ENCODE measurements at places on chromosomes 11 and 22. TPM values are rescaled to one million over a fixed set of nuclear protein-coding genes. Genes with fewer than 3 reads are reported as not detected.

MUC2 gene
- not detected for total RNA-seq

ANGPTL5 gene
- not detected for total RNA-seq

SCGB1D2 gene
- total RNA-seq, result not detected

LRRC32 gene
- 0.26 TPM for total RNA-seq

DERL3 gene
- 0.26 TPM for total RNA-seq

SLC25A1 gene
- total RNA-seq, result 71.6 TPM

- no peak for DNase-seq
Measured at GRCh38 chr11:13602844-13603243, 65.6 kb upstream of the FAR1 start.

DNA sequence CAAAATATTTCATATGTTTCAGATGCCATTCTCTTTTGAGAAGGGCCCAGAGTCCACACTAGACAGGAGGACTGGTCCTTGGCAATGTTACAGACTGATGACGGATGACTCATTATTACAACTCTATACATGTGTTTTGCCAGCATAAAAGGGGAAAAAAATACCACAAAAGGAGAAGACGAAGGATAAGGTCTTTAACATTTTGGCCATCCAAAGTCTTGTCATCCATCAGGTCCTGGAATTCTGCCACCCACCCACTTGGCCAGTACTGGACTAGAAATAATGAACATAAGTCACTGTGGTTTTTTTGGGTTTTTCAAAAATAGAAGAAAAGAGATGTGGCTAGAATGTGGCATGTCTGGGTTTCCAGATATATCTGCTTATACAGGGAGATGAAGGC lies 57.7 kb upstream of the BDNF start:
- peak; percentile 45 for DNase-seq

GRCh38 chr22:39524089-39524752 lies 3.9 kb downstream of the ATF4 start:
- DNase-seq, result no peak

DNA sequence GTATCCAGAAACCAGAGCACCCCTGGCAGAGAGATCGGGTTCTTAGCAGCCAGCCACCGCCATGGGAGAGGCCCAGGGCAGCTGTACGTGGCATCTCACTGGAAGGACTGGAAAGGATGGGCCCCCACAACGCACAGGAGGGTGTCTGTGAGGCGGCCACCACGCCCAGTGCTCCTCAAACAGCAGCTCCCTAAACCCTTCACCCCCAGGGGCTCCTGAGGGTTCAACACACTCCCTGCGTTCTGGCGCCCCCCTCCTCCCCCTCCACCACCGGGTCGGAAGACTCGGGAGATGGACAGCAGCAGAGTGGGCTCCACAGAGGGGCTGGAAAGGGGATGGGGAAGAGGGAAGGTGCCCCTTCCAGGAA lies 1.1 kb downstream of the MAPK12 start:
- DNase-seq, result no peak

DNA sequence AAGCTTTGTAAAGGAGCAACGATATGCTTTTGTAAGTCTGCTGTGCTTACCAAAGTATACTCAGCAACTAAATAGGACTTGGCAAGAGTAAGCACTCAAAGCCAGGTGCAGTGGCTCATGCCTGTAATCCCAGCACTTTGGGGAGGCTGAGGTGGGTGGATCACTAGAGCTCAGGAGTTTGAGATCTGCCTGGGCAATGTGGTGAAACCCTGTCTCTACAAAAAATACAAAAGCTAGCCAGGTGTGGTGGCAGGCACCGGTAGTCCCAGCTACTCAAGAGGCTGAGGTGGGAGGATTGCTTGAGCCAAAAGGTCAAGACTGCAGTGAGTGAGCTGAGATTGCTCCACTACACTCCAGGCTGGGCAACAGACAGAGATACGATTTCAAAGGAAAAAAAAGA lies 67.5 kb downstream of the PAK1 start:
- DNase-seq, result no peak

GRCh38 chr11:72391638-72392423 lies 42.5 kb downstream of the CLPB start:
- no peak for DNase-seq

DNA sequence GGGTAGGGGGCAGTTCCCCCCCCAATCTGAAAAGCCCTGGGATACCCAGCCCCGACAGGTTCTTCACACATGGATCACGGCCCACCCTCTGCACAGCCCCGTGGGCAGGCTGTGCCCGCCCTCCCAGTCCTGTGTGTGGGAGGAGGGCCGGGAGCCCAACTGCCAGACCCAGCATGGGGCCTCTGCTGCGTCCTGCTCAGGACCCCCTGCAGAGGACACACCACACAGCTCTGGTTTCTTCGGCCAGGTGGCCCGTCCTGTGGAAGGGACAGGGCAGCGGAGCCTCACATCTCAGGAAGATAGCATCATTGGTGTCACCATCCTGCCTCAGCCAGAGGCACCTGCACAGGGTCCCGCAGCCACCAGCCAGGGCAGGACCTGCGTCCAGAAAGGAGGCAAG lies 396.0 kb downstream of the TBC1D22A start:
- DNase-seq, result no peak

DNA sequence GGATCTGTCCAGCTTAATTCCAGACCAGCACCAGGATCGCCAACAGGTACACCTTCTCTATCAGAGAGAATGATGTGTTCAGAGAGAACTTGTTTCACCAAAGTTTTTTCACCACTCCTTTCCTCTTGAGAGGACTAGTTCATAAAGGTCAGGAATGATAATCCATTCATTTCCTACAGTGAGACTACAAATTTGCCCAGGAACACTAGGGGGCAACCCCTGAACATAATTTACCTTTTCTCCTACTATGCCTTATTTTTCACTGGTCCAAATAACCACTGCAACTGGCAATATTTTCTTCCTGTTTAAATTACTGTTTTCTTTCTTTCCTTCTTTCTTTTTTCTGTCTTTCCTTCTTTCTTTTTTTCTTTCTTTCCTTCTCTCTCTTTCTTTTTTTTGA lies 22.5 kb downstream of the CAVIN3 start:
- peak; percentile 22 for DNase-seq

- peak; percentile 95 for DNase-seq
Measured at GRCh38 chr22:19984201-19984753, 32.3 kb downstream of the ARVCF start.

GRCh38 chr11:119691701-119692539 lies 37.1 kb downstream of the NECTIN1 start:
- peak; percentile 98 for DNase-seq

GRCh38 chr22:32097018-32097417 lies 54.0 kb downstream of the SLC5A1 start:
- no peak for DNase-seq

- DNase-seq, result no peak
Measured at GRCh38 chr11:117520201-117520600, 192.5 kb downstream of the CEP164 start.
